GM23248 (cell line): ENCODE measurements at places on chromosomes 11 and 22.
A peak's percentile ranks its signal among the peaks of the same experiment; 100 is the strongest.

DNA sequence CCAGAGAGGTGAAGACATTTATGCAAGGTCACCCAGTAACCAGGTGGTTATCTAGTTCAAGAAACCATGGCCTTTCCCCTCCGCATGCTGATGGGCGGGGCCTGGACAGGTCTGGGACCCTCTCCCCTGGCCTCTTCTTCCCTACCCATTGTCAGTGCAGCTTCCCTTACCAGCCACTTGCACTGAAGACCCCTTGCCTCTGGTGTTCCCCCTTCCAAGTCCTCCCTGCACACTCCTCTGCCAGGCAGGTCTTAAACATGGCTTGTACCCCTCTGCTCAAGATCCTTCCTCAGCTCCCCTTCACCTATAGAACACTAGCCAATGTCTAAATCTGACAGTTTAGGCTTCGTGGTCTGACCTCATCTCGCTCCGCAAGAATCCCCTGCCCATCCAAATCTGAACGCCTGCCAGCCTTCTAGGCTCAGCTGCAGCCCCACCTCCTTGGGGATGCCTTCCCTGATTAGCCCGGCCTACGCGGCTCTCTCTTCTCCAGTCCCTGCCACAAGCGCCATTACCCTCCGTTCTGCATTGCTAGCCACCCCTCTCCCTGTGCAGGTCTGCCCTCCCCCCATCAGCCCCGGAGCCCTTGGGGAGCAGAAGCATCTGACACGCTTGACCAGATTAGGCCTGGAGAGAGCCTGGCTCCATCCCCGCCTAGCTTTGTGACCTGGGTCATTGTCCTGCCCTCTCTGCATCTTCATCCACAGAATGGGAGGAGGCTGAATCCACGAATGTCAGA, 213.8 kb downstream of the DSCAML1 start:
- DNase-seq, result peak; percentile 50

GRCh38 chr22:26281941-26282340, 112.7 kb downstream of the SEZ6L start:
- peak; percentile 20 for DNase-seq

DNA sequence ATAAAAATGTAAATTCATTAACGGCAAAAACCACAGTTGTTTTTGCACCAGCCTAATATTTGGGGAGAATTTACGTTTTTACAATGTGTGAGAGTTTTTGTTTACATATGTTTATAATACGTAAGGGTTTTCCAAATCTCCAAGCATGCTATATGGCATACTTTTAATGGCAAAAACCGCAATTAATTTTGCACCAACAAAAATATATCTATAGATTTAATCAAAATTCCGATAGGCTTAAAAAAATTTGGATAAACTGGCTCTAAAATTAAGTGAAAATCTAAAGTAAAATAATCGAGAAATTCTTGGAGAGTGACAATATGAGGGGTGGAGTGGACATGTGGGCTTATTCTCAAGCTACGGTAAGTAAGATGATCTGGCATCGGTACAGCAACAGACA, 22.8 kb downstream of the KRTAP5-6 start:
- DNase-seq, result no peak

DNA sequence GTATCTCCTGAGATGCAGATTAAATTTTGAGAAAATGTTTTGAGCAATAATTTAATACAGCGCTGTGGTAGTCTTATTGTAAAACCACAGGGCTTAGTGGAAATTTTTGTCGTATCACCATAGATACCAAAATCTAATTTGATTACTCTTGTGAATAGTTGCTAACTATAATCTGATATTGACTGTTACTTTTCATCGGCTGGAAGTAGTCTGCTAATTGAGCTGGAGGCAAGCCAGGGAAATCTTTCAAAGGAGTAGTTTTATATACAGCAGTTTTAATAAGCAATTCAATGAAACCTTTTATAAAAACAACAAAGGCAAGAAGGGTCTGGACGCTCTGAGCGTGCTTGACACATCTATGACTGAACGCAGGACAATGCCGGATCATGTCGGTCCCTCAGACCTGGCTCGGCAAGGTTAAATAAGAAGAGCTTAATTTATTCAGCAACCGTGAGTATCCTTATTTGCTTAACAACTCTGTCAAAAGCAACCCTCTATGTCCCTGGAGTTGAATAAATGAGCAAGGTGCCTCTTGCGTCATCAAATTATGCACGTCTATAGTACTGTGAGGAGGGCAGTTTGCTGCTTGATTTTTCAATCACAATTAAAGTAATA, 121.2 kb downstream of the NCAM1 start:
- DNase-seq, result no peak

DNA sequence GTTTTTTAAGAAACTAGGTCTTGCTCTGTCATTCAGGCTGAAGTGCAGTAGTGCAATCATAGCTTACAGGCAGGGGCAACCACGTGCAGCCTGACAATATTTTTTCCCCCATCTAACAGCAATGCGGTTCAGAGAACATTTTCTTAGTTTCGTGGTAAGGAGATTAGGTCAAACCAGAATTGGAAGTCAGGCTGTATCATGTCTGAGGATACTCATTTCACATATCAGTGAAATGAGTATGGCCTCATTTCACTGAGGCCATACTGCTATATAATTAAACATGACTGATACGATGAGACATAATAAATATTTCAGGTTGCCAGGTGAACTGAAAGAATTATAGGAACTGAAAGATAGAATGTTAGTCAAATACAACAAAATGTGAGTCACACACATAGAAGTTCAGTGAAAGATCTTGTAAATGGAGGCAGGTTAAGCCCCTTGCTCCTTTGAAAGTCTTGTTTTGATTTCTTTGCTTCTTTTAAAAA, 32.5 kb upstream of the IZUMO1R start:
- no peak for DNase-seq
